ENCODE measurements at places on chromosomes 4 and X.

GRCh38 chr4:140756319-140757231, at the start of gene TBC1D9:
TSS of gene TBC1D9 (minus strand) at chr4:140756385. CDS start at chr4:140756045, 340 bp downstream.
- DNase-seq: no peak

GRCh38 chrX:82081027-82081426, 879.1 kb downstream of the SH3BGRL start:
- no peak for DNase-seq

- DNase-seq: no peak
Observed at GRCh38 chrX:136659174-136659573, 11.2 kb downstream of the CD40LG start.

GRCh38 chr4:167906851-167907250, 185.5 kb upstream of the ANXA10 start:
- DNase-seq: no peak

GRCh38 chr4:174252412-174252811, 31.1 kb downstream of the FBXO8 start:
- DNase-seq: no peak

- no peak for DNase-seq
Observed at GRCh38 chr4:25628451-25628850, 27.2 kb upstream of the SLC34A2 start.

DNA sequence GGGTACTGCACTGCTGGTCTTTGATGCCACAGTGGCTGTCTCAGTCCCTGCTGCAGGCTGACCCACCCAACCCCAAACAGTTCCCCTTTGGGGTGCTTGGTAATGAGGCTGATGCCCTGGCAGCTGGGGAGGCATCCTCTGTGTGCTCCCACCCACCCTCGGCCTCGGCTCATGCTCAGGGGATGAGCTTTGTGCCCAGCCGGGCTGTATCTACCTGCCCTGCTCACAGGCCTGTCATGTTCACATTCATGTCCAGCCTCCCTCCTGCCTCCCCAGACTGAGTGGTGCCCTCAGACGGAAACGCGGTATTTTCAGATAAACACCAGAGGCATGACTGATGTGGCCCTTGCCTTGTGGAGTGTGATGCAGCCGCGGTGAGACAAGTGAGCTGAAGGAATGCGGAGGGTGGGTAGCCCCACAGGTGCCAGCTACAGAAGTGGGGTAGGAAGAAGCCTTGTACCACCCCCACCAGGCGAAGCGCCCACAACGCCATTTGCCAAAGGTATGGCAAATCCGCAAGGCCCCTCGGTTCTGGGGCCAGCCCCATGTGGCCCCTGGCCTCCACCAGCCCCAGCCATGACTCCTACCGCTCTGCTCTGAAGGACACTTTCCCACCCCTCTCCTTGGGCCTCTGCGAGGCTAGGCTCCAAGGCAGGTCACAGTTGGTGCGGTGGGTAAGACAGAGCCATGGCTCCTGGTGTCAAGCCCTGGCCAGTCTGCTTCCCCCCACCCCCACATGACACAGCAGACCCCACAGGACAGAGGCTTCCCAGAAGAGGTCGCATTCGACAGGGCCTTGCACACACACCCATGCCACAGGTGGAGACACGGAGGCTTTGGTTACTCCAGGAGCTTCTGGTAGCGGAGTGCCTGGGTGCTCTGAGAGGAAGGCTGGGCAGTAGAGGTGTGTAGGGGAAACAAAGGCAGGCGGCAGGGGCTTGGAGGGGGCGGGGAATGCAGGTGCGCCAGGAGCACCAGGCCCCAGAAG, 1.8 kb upstream of the RENBP start:
- DNase-seq: no peak

GRCh38 chrX:109831326-109831985, 98.4 kb upstream of the ACSL4 start:
- DNase-seq: no peak

DNA sequence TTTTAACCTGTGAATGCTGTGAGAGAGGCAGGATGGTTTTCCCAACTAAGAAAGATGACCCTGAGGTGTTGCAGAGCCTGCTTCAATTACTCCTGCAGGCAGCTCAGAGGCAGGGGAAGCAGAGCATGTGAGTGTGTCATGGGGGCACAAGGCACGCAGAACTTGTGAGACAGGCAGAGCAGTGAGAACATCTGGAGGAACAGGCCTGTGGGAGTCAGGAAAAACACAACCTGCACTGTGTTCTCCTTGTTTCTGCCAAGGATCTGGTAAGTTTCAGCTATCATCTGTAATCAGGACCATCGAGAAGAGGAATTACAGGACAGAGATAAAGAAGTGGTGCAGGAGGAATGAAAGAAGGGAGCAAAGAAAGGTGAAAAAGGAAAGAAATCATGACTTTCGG, 741.8 kb upstream of the INTU start:
- no peak for DNase-seq
